Neuronal stem cell (in vitro differentiated cells): ENCODE measurements at places on chromosomes 16 and 17.

DNA sequence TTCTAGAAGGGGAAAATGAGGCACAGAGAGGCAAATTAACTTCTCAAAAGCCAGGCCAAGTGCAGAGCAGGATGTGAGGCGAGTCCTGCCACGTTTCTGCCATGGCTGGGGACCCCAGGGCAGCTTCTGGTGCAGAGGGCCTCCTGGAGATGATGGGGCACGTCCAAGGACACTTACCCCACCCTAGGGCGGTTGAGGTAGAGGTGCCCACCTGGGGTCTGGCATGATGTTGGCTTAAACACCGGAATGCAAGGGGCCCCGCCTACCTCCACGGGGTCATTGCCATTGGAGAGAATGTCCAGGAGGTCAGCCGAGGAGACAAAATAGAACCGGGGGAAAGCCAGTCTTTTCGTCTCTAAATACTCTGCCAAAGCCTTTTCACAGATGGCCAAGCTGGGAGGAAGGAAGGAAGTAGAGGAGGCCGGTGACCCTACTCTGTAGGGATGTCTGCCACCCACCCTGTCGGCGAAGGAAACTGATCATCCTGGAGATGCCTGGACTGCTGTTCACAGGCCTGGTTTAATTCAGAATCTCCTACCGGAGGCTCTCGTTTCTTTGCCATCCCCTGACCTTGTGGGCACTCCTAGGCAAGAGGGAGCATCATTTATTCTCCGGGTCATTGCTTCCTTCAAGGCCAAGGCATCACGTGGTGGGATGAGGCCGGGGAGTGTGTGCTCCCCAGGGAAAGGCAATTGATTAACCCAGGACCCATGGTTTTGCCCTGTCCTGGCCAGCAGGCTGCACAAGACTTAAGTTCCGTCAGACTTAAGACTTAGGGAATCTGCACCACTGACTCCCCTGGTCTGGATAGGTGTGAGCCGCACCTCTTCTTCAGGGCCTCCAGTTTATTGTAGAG, 70.5 kb downstream of the DNAH17 start:
- no peak overlapping the region for H3K4me3 ChIP-seq
- no peaks in the 10 kb centered on the region for H3K4me1 ChIP-seq
- DNase-seq: no peak

GRCh38 chr17:48030531-48030930, 7.1 kb downstream of the COPZ2 start:
- no peaks in the 10 kb centered on the region for H3K27me3 ChIP-seq
- H3K27ac ChIP-seq: no peak overlapping the region
- peaks cover 13% of the 10 kb centered on the region for H3K4me1 ChIP-seq
- no peak overlapping the region for H3K4me3 ChIP-seq
- DNase-seq: no peak

GRCh38 chr17:76870377-76870714, 2.1 kb downstream of the MGAT5B start:
- peaks cover 8% of the 10 kb centered on the region for H3K27me3 ChIP-seq
- H3K4me3 ChIP-seq: peak overlapping the region; percentile 85
- no peak for DNase-seq

GRCh38 chr17:42042598-42043319, 7.6 kb downstream of the C17orf113 start:
- peak overlapping the region; percentile 38 for H3K4me3 ChIP-seq
- H3K4me1 ChIP-seq: no peaks in the 10 kb centered on the region
- no peak for DNase-seq
- no peak overlapping the region for H3K27ac ChIP-seq

DNA sequence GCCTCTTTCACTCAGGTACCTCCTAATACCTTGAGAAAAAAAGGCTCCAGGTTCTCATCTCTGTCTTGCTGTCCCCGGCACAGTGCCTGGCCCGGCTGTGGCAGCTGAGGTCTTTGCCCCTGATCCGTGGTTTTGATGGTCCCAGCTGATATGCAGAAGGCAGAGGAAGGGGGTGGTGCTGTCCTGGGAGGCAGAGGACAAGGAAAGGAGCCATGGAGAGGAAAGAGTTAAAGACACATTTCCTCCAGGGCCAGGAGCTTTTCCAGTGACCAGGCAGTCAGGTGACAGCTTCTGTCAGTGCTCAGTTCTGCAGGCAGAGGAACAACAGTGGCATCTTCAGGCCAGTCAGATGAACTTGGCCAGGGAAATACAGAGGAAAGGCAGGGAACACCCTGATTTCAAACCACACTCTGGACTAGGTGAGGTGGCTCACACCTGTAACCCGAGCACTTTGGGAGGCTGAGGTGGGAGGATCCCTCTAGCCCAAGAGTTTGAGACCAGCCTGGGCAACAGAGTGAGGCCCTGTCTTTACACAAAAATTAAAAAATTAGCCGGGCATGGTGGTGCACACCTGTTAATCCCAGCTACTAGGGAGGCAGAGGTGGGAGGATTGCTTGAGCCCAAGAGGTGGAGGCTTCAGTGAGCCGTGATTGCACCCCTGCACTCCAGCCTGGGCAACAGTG, 3.3 kb upstream of the COG1 start:
- H3K36me3 ChIP-seq: no peaks in the 10 kb centered on the region
- H3K4me1 ChIP-seq: no peaks in the 10 kb centered on the region
- H3K27me3 ChIP-seq: no peaks in the 10 kb centered on the region
- DNase-seq: peak; percentile 29
- H3K4me3 ChIP-seq: no peak overlapping the region
- no peak overlapping the region for H3K27ac ChIP-seq
